ENCODE measurements at places on chromosomes 4 and X. TPM values are rescaled to one million over a fixed set of nuclear protein-coding genes. Genes with fewer than 3 reads are reported as not detected.

GRCh38 chr4:160880180-160880579 lies 1283.6 kb downstream of the FSTL5 start:
- no peaks in the 10 kb centered on the region for H3K36me3 ChIP-seq
- no peak for DNase-seq
- no peaks in the 10 kb centered on the region for H3K27me3 ChIP-seq
- H3K27ac ChIP-seq, result no peak overlapping the region
- no peaks in the 10 kb centered on the region for H3K4me1 ChIP-seq

DNA sequence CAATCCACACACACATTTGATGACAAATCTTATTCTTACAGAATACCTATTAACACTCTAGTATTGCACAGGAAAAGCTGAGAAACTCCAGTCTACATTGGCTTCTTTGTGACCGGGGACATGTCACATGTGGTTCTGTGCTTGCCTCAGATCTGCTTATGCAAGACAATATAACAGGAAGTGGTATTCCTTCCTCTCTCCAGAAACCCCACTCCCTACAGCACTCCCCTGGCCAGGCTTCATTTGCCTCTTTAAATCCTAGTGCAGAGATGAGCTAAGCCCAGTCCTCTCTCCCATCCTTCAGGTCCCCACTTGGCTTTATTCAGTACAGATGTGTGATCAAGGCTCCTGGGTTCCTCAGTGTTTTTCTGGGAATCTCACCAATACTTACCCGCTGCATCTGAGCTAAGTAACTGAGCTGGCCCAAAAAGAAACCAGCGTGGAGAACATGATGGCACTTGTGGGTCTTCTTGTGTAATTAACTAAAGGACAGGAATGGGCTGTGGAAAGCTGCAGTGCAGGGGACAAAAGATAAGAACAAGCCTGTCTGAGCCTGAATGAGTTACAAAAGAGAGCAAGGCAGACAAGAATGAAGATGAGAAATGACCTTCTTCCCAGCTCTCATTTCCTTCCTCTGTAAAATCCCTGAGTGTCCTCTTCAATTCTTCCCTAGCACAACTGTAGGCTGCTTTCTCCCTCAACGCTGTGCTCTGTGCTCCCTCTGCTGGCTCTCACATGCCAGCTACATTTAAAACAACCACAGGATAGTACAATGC lies 105.6 kb downstream of the HNRNPD start:
- DNase-seq, result peak; percentile 19
- H3K36me3 ChIP-seq, result no peaks in the 10 kb centered on the region
- H3K27me3 ChIP-seq, result peaks cover 2% of the 10 kb centered on the region
- no peak overlapping the region for H3K27ac ChIP-seq
- H3K4me3 ChIP-seq, result no peak overlapping the region

The GK gene
- total RNA-seq, result 16.3 TPM

DNA sequence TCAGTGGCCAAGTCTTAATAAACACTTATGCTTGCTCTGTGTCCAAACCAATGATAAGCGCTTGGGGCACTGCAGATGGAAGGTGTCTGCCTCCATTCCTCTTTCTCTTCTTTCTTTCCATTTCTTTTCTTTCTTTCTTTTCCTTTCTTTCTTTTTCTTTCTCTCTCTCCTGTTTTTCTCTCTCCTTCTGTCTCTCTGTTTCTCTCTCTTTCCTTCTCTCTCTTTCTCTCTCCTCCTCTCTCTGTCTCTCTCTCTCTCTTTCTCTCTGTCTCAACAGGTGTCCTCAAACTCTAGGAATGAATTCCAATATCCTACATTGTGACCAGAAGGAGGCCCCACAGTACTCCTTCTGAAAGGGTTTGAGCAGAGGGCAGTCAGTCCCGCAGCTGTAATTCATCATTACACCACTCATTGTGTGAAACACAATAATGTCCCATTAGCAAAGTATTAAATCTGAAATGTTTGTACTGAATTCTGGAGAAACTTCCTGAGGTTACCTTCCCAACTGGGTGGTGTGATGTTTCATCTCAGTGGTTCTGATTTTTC lies 66.5 kb upstream of the PAGE1 start:
- H3K27me3 ChIP-seq, result no peaks in the 10 kb centered on the region
- H3K4me1 ChIP-seq, result no peaks in the 10 kb centered on the region
- no peak overlapping the region for H3K4me3 ChIP-seq

- H3K27me3 ChIP-seq, result no peaks in the 10 kb centered on the region
- no peaks in the 10 kb centered on the region for H3K36me3 ChIP-seq
- H3K4me3 ChIP-seq, result no peak overlapping the region
- H3K27ac ChIP-seq, result no peak overlapping the region
- peaks cover 5% of the 10 kb centered on the region for H3K4me1 ChIP-seq
These were observed 26.0 kb downstream of the LRIT3 start for GRCh38 chr4:109873791-109874514.

The KCNE5 gene
- total RNA-seq, result 10.8 TPM

The NPY2R gene
- total RNA-seq, result not detected

- H3K4me1 ChIP-seq, result no peaks in the 10 kb centered on the region
- no peaks in the 10 kb centered on the region for H3K36me3 ChIP-seq
- no peak overlapping the region for H3K4me3 ChIP-seq
- no peak for DNase-seq
These were observed 141.8 kb downstream of the DCHS2 start for GRCh38 chr4:154349829-154350228.

- DNase-seq, result no peak
- H3K27me3 ChIP-seq, result peaks cover 46% of the 10 kb centered on the region
- H3K4me1 ChIP-seq, result peaks cover 24% of the 10 kb centered on the region
- H3K36me3 ChIP-seq, result no peaks in the 10 kb centered on the region
These were observed at the start of gene PCDH7 for GRCh38 chr4:30720021-30720660. Gene PCDH7, plus strand, starts transcription at chr4:30720369. Its CDS starts 1,054 bp downstream, at chr4:30721423.

The IL21 gene
- not detected for total RNA-seq

DNA sequence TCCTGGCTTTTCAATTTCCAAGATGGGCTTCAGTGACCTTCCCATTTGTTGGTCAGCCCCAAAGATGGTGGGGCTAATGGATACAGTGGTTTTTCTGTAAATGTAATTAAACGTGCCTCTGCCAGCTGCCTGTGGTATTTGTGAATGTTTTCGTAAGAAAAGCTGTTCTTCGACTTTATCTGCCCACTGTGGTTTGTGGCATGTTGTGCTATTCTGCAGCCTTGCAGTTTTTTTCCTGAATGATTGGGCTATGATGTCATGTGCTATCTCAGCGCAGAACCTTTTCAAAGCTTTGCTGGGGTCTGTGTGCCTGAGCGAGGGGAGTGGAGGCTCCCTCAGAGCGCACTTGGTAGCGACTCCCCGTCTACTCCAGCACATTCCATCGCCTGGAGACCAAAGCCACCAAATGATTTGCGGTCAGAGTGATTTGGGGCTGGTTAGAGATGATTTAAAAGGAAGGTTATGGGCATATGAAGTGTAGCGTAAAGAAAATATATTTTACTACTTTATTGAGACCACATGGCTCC lies 137.5 kb downstream of the PALLD start:
- peaks cover 28% of the 10 kb centered on the region for H3K4me1 ChIP-seq
- peaks cover 20% of the 10 kb centered on the region for H3K27me3 ChIP-seq
- DNase-seq, result no peak
- no peak overlapping the region for H3K4me3 ChIP-seq
- no peaks in the 10 kb centered on the region for H3K36me3 ChIP-seq
- H3K27ac ChIP-seq, result peak overlapping the region; percentile 83

DNA sequence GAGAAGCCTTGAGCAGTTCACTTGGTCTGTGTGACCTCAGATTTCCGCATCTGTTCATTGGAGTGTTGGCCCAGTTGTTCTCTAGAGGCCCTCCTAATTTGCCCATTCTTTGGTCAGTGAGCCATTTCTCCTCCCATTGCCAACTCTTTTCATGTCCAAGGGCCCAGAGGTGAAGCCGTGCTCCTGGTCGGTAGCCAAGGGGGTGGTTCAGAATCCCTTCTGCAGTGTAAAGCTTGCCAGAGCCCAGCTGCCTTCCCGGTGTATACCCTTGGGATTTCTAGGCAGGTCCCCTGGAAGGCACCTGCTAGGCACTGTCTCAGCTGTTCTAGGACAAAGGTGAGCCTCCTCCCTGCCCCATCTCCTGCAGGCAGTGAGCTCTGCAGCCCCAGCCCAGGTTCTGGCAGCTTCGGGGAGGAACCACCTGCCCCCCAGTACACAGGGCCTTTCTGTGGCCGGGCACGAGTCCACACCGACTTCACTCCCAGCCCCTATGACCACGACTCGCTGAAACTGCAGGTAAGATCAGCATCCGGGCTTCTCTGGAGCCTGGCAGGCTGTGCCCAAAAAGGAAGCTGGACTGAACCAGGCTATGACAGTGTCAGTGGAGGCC lies 12.3 kb downstream of the SASH3 start:
- H3K27me3 ChIP-seq, result no peaks in the 10 kb centered on the region
- no peaks in the 10 kb centered on the region for H3K4me1 ChIP-seq
- no peak overlapping the region for H3K4me3 ChIP-seq

DNA sequence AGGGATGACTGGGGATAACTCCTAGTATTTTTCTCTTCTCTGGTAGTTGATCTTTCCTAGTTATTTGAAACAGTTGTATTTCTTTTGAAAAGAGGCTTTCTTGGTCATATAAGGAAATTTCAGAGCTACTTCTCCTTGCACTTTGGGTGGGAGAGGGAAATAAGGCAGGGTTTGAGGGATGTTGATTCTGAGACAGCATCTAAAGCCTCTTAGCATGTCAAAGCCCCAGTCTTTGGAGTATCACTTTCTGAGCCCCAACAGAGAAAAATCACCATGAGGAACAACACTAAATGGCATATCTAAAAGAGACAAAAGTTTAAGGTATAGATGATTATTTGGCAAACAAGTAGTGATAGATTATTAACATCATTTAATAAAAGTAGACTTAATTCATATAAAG lies 688.1 kb downstream of the TRAM1L1 start:
- no peak overlapping the region for H3K27ac ChIP-seq
- H3K27me3 ChIP-seq, result no peaks in the 10 kb centered on the region
- no peak overlapping the region for H3K4me3 ChIP-seq
- no peaks in the 10 kb centered on the region for H3K36me3 ChIP-seq

DNA sequence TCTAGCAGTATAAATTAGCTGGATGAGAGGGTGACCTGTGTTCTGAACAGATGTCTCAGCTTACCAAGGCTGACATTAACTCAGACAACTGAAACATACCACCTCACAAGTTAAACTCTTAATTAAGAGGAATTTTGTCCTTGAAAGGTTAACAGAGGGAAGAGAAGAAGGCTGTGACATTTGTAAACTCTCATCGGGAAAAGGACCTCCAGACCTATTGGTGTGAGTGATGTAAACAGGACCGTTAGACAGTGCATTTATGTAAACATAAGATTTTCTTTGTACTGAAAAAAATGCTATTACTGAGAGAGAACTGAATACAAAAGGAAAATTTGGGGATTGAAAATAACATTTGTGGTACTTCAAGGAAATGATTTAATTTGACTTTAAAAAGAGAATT lies 308.4 kb upstream of the DIAPH2 start:
- H3K36me3 ChIP-seq, result no peaks in the 10 kb centered on the region
- H3K27me3 ChIP-seq, result no peaks in the 10 kb centered on the region
- DNase-seq, result no peak
- H3K4me3 ChIP-seq, result no peak overlapping the region
- peaks cover 6% of the 10 kb centered on the region for H3K4me1 ChIP-seq

The BLTP1 gene
- 70.0 TPM for total RNA-seq

GRCh38 chr4:186727169-186727976 lies 3.7 kb upstream of the FAT1 start:
- DNase-seq, result no peak
- H3K27ac ChIP-seq, result peak overlapping the region; percentile 98
- H3K36me3 ChIP-seq, result no peaks in the 10 kb centered on the region
- H3K4me3 ChIP-seq, result peak overlapping the region; percentile 91
- peaks cover 16% of the 10 kb centered on the region for H3K27me3 ChIP-seq

The CXCL1 gene
- 2.7 TPM for total RNA-seq

All from progenitor cell of endocrine pancreas (in vitro differentiated cells).